NB4 (cell line): ENCODE measurements at places on chromosomes 7 and 10.

DNA sequence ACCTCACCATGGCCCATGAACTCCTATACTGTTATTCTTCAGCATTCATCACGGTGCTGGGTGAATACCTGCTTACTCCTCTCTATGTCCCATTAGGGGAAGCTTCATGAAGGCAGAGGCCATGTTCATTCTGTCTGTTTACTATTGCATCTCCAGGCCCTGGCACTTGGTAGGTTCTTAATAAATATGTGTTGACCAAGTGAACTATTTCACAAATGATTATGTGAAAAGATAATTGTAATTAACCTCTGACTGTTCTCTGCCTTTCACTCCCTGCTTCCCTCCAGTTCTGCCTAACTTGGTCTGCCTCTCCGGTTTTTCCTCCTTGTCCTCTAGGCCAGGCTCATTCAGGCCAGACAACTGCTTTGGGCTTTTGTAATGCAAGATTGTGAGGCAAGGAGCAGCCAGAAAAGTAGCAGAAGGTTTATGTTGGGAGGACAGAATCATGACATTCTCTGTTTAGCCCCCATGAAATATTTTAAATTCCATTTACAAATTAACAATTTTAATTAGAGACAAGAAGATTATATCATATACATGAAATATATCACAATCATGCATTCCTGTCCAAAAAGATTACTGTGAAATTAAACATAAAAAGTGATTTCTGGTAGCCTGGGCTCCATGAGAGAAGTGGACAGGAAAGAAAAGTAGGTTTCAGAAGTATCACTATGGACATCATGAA, 42.1 kb upstream of the PLXNA4 start:
- DNase-seq: no peak

DNA sequence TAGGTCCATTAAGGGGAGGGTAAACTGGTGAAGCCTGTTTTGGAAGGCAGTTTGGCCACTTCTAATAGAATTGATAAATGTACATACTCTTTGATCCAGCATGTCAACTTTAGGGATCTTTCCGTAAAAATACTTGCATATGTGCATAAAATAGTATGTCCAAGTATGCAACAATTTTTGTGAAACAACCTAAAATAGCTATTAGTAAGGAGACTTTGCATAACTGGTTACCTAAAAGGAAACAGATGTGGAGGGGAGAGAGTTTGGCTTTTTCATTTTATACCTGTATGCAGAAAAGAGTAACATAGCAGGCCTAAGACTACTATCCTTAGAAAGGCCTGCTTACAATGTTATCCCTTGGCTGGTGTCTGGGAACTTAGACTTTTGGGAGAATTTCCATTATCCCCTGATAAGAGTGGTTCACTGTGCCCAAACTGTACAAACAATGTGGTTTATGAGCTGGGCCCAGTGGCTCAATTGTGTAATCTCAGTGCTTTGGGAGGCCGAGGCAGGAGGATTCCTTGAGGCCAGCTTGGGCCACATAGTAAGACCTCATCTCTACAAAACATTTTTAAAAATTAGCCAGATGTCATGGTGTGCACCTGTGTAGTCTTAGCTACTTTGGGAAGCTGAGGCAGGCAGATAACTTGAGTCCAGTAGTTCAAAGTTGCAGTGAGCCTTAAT, 21.3 kb downstream of the PTPN12 start:
- DNase-seq: no peak

- DNase-seq: no peak
Measured at GRCh38 chr7:132509643-132510042, 66.6 kb downstream of the PLXNA4 start.

DNA sequence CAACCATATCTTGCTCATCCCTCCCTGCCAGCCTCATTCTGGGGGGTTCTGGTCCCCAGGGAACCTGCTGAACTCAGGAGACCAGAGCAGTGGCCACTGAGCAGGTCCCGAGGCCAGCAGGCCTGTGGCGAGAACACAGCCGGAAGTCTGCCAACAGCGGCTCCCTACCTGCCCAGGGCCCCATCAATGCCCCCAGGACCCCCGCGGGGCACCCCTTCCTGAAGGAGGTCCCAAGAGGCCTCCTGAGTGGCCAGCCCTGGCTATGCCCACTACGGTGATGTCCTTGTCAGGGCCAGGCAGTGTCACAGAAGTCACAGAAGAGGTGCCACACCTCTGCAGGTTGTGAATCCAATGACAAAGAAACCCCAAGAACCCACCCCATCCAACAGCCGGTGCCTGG, 58.9 kb downstream of the CAMK2B start:
- no peak for DNase-seq

DNA sequence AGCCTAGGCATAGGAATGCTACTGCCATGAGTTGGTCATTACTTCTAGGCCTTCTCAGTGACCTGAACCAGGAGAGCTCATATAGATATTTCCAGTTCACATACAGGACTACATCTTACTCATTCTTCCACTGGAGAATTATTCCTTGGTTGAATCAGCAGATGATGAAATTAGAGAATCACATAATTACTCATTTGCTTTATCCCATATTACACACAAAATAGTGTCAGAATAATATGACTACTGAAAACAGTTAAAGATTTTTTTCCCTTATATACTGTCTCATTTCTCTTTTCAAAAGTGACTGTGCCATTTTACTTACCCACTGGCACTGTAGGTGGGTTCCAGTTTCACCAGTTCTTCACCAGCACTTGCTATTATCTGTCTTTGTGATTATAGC, 18.5 kb downstream of the BMS1 start:
- DNase-seq: no peak

DNA sequence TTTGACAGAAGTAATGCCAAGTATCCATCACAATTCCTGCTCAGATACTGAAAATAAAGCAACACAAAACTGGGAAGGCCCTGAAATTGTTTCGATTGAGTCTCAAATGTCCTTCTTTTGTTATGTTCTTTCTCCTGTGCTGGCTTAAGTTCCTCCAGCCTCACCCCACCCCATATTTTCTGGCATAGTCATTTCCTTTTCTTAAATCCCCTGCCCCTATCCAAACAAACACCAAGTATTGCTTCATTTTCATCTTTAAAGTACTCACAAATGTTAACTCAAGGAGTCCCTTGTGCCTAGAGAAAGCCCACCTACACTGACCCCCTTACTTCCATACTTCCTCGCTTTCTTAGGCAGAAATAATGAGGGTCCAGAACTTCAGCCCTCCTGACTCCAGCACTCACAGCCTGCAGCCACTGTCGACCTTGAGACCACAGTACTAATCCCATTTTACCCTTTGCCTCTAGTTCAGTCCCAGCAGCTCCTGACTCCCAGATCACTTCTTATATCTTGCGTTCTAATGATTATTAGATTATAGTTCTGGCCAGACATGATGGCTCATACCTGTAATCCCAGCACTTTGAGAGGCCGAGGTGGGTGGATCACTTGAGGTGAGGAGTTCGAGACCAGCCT, 73.2 kb upstream of the ST8SIA6 start:
- DNase-seq: no peak

DNA sequence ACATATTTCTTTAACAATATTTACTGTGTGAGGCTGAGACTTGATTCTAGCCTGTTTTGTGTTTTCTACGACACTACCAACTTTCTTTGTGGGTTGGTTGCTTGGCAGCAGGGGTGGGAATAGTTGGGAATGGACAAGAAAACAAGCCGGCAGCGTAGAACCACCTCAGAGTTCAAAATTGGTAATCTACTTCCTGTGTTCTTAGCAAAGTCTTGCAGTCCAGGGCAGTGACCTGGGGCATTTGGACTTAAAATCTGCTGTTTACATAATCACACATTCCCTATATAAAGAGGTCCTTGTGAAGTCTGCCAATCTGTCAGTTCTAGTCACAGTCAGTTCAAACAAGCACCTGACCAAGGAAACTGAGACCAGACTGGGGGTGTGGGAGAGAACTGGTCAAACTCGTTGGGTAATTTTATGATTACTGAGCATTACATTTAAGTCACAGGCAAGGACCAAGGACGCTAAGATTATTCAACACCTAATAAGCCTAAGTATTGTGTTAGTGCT, 167.9 kb downstream of the CPEB3 start:
- DNase-seq: no peak

DNA sequence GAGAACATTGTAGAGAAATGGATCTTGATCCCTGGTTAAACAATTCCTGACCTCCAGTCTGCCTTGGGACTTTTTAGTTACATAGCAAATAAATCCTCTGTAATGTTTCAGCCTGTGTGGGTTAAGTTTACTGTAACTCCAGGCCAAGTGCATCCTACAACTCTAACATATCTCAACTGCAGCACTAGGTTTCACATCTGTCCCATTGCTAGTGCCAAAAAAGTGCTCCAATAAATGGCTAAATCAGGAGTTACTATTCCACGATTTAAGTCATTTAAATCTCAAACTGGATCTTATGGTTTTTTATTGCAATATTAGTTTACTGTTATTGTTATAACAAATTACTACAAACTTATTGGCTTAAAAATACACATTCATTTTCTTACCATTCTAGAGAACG, 479.6 kb downstream of the GPAM start:
- DNase-seq: no peak

GRCh38 chr10:60827791-60828488, 49.7 kb downstream of the CDK1 start:
- DNase-seq: no peak

GRCh38 chr10:14553448-14553847, 221.2 kb downstream of the FAM107B start:
- peak; percentile 72 for DNase-seq

DNA sequence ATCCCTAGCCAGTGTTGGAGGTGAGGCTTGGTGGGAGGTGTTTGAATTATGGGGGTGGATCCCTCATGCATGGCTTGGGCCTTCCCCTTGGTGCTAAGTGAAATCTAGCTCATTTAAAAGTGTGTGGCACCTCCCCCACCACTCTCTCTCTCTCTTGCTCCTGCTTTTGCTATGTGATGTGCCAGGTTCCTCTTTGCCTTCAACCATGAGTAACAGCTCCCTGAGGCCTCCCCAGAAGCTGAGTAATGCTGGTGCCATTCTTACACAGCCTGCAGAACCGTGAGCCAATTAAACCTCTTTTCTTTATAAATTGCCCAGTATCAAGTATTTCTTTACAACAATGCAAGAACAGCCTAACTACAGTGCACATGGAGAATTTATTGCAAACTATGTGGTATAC, 188.8 kb upstream of the POT1 start:
- DNase-seq: peak; percentile 42

- DNase-seq: no peak
Measured at GRCh38 chr7:107255602-107256001, 86.8 kb downstream of the HBP1 start.

DNA sequence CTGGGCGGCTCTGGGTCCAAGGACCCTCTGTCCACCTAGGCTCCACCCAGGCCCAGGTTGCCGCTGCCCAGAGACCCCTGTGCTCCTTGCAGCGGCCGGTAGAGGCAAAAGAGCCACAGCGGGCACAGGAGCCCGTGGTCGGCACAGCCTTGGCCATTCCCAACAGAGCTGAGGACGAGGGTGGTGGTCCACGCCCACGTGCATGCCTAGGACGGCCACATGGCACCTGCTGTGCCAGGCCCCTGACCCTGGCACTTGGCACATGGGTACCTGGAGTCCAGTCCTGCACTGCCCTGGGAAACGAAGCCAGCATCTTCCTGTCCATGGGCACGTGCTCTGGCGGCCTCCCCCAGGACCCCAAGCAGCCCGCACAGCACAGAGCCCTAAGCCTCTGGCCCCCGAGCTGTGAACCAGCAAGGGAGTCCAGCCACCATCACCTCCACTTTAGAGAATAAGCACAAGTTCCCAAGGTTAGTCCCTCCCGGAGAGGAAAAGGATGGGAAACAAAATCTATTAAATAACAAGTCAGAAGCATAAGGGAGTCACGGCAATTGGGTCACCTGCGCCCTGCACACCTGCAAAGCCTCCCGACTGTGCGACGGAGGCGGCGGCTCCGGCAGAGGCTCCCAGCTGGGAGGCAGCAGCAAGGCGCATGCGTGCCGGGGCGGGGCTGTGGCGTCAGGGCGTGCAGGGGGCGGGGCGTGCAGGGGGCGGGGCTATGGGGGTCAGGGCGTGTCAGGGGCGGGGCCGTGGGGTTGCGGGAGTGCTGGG, 59.1 kb downstream of the STK32C start:
- DNase-seq: no peak

DNA sequence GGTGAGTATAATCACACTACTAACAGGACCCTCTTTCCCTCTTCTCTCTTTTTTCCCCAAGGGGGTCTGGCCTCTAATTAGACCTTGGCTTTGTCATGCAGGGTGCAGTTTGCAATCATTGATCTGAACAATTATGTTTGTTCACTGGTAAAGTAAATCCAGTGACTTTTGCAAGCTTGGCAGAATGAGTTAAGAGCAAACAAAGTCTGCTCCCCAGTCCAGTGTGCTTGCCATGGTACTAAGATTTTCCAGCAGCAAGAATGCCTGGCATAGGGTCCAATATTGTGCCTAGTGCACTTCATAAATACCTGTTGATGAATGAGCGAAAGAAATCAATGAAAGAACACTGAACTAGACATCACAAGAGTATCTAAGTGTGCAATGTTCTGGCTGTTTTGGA, 43.9 kb downstream of the PLXDC2 start:
- no peak for DNase-seq

- DNase-seq: no peak
Measured at GRCh38 chr10:1570416-1571051, 166.8 kb downstream of the ADARB2 start.

- no peak for DNase-seq
Measured at GRCh38 chr7:48067475-48067874, 21.6 kb upstream of the UPP1 start.

GRCh38 chr7:2863461-2864066, 19.5 kb upstream of the GNA12 start:
- DNase-seq: peak; percentile 100

DNA sequence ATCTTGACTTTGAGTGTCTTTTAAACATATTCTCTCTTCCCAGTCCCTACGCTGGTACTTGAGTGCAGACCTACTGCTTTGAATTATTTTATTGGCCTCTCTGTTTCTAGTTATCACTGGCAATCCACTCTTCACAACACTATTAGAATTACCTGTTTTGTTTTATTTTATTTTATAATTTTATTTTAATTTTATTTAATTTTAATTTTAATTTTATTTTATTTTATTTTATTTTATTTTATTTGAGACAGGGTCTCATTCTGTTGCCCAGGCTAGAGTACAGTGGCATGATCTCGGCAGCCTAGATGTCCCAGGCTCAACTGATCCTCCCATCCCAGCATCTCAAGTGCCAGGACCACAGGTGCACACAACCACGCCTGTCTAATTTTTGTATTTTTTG, 6.8 kb downstream of the STK17A start:
- no peak for DNase-seq

- peak; percentile 85 for DNase-seq
Measured at GRCh38 chr7:50423860-50424259, 26.3 kb downstream of the FIGNL1 start.
